ENCODE measurements at places on chromosomes 13 and 19.
A peak's percentile ranks its signal among the peaks of the same experiment; 100 is the strongest.

GRCh38 chr19:9912551-9913236 is 23.6 kb downstream of the OLFM2 start:
- DNase-seq = no peak

DNA sequence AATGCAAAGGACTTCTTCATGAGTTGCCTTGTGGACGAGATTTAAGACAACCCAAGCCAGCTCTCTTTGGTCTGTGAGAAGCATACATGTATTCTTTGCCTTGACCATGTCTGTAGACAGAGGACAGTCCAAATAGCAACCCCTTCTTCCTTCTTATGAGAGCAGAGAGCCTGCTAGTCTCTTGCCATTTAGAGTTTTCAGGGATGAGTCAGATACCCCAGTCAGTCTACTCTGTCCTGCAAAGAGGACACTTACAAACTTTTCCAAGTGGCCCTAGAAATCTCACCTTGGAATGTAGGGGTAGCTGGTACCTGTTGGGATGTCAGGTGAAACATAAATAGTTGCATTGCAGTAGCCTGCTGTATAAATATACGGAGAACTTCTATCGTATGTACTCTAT is 36.7 kb downstream of the DNAJC3 start:
- DNase-seq = no peak

DNA sequence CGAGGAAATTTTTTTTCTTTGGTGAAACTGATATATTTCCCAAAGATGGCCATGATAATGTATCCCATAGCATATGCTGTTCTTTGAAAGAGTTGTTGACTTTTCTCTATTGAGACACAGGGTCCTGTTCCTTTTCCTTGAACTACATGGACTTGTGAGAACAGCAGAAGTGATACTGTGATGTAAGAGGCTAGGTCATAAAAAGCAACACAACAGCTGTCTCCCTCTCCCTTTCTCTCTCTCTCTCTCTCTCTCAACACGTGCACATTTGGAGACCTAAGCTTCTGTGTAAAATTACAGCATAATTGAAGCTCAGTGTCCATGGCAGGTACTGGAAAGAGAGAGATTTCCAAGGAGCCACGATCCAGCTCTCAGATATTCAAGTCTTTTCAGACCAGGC is 1712.4 kb downstream of the EFNB2 start:
- no peak for DNase-seq

GRCh38 chr13:74696148-74696922 is 562.1 kb upstream of the KLF12 start:
- no peak for DNase-seq

DNA sequence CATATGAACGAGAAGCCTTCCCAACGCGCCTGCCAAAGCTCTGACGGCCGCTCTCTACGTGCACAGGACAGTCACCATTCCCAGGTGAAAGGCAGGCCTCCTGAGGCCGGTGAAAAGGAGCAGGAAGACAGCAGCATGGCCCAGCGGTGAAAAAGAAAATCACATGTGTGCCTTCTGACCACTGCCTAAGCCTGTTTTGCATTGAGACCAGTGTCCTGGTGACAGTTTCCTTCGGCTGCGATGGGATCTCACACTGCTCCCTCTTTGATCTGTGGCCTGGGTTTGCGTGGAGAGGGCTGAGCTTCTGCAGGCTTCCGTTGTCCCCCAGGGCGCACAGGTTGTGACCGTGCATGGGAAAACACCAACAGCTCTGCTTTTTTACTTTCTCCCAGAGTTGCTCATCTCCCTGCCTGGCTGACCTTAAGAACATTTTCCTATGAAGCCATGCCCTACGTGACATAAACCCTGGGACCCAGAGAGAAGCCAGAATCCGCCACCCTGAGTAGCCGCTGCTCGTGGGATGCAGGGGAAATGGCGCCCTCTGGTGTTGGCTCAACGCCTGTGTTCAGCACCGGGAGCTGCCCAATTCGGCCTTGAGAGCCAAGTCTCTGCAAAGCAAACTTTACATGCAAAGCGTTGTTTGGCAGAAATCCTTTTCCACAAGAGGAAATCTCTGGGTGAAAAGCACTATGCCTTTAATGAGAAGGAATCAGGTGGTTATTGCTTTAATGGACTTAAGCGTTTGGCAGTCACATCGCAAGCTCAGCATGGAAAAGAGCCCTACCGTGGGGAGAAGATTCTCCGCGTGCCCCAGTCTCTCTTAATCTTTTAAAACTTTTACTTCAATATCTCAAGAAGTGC is 112.2 kb upstream of the GPR12 start:
- DNase-seq = peak; percentile 16

DNA sequence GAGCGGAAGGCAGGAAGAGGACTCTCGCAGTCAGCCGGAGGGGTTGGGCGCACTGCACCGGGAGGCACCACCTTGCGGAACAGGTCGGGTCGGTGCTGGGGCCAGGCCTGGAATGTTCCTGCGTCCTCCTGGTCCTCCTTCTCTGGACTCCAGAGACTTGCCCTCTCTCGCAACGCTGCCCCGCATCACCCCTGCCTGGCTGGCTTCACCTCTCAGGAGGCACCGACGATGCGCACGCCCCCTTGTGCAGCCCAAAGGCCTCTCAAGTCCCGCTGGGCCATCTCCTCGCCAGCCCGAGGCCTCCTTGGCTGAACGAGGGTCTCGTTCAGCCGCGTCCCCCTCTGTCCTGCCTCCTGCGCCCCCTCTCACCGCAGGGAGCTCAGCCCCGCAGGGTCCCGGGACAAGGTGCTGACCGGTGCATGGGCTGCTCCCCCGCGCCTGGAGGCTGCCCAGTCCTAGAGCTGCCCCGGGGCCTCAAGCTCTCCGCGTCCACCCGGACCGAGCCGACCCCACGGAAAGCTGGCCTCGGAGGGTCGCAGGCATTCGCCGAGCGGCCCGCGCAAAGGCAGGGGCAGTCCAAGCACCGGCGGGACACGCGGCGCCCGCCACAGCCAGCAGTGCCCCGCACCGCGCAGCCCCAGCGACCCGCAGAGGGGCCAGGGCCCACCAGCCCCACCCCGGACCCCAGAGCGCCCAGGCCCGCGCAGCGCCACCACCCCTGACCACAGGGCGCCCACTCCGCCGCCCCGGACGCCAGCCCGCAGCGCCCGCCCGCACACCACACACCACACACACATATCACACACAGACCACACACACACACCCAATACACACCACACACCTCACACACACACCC is 133.8 kb downstream of the CRYL1 start:
- DNase-seq = no peak

DNA sequence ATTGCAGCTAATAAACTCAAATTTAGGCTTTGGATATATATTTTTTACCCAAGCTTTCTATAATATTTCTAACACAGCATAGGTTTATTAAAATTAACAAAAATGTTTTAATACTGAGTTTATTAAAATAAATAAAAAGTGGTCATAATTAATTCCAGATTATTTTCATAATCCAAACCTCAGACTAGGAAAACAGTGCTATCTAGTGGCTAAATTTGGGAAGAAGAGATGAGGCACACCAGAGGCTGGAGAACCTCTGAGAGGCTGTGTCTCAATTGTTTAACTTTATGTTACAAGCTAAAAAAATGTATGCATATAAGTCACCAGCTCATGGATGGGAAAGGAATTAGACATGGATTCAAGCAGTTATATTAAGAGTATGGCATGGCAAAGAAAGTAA is 392.5 kb downstream of the DIAPH3 start:
- no peak for DNase-seq

GRCh38 chr19:35774274-35775045 is 904 bp upstream of the ARHGAP33 start:
- peak; percentile 15 for DNase-seq

- no peak for DNase-seq
These were observed 13.6 kb upstream of the HAS1 start for GRCh38 chr19:51737389-51737788.

GRCh38 chr13:27362064-27362751 is 62.2 kb upstream of the GTF3A start:
- peak; percentile 88 for DNase-seq

- no peak for DNase-seq
These were observed 9.0 kb downstream of the ABHD8 start for GRCh38 chr19:17294051-17294891.

DNA sequence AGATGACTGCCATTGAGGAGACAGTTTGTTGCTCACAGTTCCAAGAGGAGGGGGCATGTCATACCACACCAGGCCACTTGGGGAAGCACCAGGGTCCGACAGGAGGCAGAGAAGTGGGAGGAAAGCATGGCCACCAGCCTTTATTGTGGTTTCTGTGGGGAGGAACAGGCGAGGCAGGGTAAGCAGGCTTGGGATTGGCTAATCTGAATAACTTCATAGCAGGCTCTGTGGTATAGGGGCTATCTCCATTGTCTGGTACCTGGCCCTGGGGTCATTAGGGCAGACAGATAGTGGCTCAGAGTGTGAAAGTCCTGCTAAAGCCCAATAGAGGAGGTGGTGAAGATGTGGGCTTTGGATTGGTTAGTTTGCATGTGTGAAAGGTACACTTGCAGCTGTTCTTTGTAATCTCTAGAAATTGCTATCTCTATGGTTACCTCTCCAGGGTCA is 35.5 kb downstream of the CBY2 start:
- no peak for DNase-seq

DNA sequence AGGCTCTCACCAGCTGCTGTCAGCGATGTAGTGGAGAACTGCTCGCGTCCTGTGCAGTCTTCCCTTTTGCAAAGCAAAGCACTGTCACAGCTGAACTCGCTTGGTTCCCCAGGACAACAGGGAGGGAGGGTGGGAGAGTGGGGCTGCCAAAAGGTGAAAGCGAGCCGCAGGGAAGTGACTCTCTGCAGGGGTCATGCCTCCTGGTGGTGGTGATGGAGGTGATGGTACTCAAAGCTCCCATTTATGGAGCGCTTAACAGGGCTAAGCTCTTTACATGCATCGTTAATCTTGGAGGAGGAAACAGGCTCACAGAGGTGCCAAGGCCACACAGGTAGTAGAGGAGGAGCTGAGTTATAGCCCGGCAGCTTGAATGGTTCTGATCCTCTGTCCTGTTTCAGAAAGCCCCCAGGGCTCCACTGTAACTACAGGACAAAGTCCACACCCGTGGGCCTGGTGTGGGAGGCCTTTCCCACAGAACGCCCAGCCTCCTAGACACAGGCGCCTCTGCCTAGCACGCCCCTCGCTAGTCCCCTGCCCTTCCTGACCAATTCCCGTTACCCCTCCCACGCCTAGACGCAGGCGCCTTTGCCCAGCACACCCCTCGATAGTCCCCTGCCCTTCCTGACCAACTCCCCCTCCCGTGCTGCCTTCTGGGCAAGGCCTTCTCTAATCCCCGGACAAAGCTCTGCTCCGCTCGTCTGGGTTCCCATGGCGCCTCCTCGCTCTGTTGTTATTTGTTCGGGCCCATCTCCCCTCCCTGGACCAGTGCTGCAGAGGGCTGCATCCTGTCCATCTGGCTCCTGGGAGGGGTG is 10.7 kb downstream of the PPP1R37 start:
- peak; percentile 85 for DNase-seq

DNA sequence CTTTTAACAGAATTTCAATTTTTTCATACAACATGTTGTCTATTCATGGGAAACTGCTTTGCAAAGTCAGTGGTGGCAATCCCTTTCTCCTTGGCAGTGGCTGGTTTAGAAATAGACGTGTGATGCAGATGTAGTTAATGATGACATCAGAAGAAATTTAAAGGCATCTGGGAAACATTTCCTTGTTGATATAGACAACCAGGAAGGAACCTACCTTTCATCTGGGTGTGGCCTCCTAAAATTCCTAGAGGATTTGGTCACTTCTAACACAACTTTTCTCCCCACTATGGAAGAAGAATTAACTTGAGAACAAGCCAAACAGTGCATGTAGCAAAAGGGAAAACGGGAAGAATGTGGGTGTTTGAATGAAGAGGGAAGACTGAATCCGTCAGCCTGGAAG is 102.8 kb downstream of the EFNB2 start:
- no peak for DNase-seq

DNA sequence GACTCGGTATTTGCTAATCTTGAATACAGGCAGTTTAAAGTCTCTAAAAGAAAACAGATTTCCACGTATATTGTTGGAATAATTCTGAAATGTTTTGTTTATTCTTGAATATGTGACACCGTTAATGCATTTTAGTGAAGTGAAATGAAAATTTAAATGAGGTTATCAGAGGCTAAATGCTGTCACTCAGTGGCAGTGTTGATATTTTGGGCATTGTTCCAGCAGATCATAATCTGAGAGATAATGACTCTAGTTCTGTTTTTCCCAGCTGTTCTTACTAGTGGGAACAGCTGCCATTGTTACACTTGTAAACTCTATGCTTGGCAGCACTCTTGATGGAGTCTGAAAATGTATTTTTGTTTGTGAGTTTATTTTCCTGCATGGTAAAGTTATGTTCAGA is 365.6 kb upstream of the SLC10A2 start:
- DNase-seq = no peak

DNA sequence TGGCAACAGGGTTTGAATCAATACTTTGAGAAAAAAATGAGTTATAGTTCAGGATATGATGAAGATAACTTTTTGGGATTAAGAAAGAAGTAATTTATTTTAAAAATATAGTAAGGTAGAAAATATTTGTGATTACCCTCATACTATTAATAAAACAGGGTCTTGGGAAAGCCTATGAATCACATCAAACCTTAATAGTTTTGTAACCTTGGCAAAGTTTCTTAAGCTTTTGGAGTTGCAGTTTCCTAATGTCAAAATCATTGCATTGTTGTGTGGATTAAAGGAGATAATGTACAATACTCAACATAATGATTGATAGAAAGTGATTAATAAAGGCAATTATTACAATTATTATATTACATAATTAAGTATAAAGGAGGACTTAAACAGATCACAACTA is 149.0 kb downstream of the LMO7 start:
- DNase-seq = no peak

GRCh38 chr13:74256969-74257368 is 122.8 kb upstream of the KLF12 start:
- no peak for DNase-seq

DNA sequence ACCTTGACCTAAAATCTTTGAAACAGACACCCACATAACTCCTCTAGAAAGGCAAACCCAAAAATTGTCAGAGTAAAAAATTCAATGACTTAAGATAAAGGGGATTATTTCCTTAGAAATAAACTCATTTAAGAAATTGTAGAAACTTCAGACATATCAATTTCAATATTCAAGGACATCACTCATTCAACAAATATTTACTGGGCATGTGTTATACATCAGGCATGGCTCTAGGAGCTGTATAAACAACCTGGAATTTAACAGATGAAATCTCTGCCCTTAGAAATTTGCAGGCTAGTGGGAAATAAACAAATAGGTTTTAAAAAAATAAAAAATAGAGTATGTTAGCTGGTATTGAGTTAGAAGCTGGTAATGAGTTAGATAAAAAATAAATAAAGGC is 84.0 kb upstream of the LSM14A start:
- no peak for DNase-seq

Measured in DMS153 (cell line).